ENCODE measurements at places on chromosomes 7 and 10. TPM values are rescaled to one million over a fixed set of nuclear protein-coding genes. Genes with fewer than 3 reads are reported as not detected.

The CYP3A4 gene
- total RNA-seq = not detected

The CADPS2 gene
- not detected for total RNA-seq

The TAS2R4 gene
- total RNA-seq = 0.78 TPM

The COL28A1 gene
- not detected for total RNA-seq

The C10orf67 gene
- total RNA-seq = 0.18 TPM

The PRR15 gene
- not detected for total RNA-seq

The CLRN3 gene
- not detected for total RNA-seq

The SPDYE16 gene
- not detected for total RNA-seq

The DOCK1 gene
- total RNA-seq = 1.2 TPM

The CDC14C gene
- total RNA-seq = not detected

The CFAP46 gene
- total RNA-seq = not detected

The CFAP58 gene
- total RNA-seq = 0.24 TPM

The MRPL43 gene
- total RNA-seq = 61.5 TPM

The ACSL5 gene
- total RNA-seq = 50.7 TPM

The KIN gene
- total RNA-seq = 12.3 TPM

The LRIT1 gene
- not detected for total RNA-seq

The AMZ1 gene
- 0.05 TPM for total RNA-seq

The LBX1 gene
- total RNA-seq = not detected

Data from activated T-helper 1 cell treated with anti-CD3 and anti-CD28 coated beads, Interleukin-12 subunit alpha, Interleukin-12 subunit beta, Interleukin-2, Interleukin-4 antibody, amounts not matched to agents 30 ng/mL and 10 ng/mL and 1 ng/mL, durations not matched to agents 14 hours and 24 hours and 36 hours (primary cell).